Tibial nerve (tissue), 4 donors: ENCODE measurements at places on chromosomes 1 and 21. TPM values are rescaled to one million over a fixed set of nuclear protein-coding genes. Genes with fewer than 3 reads are reported as not detected.

- no peak for DNase-seq
These were observed 6.2 kb downstream of the PLEKHM2 start for GRCh38 chr1:15690317-15690716.

GRCh38 chr1:48222501-48223242 is at the start of gene SLC5A9:
TSS of gene SLC5A9 (plus strand) at chr1:48222716. CDS start at chr1:48222737, 21 bp downstream.
- DNase-seq, result no peak

GRCh38 chr1:109357616-109358015 is 40.1 kb downstream of the SORT1 start:
- no peak for DNase-seq

SYT6 gene
- total RNA-seq, result 0.44 TPM
